ENCODE measurements at places on chromosomes 3 and 15.

DNA sequence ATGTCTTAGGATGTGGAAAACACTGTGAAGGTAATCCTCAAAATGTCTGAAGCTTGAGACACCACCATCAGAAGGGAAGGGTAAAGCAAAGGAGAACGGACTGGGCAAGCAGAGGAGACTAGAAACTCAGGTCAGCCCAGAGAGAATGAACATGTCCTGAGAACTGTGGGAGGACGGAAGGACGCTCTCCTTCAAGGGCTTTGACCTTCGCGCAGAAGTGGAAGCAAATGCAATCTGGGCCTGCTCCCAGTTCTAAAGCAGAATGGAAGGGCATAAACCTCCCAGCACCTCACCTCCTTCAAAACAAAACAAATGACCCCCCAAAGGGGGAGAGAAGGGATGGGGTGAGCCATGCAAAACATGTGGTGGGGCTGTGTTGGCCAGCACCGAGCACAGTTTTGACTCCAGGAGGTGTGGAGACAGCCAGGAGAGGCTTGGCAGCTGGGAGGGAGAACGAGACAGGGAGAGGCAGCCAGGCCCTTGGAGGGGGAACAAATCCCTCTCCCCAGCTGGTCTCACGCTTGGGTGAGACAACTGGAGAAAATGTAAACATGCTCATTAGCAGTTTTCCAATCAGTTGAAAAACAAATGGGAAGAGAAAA, 222.4 kb upstream of the WNT5A start:
- DNase-seq = no peak

- no peak for DNase-seq
Measured at GRCh38 chr3:149151843-149152242, 22.4 kb downstream of the HPS3 start.

- no peak for DNase-seq
Measured at GRCh38 chr3:13570391-13571194, 21.7 kb downstream of the FBLN2 start.

DNA sequence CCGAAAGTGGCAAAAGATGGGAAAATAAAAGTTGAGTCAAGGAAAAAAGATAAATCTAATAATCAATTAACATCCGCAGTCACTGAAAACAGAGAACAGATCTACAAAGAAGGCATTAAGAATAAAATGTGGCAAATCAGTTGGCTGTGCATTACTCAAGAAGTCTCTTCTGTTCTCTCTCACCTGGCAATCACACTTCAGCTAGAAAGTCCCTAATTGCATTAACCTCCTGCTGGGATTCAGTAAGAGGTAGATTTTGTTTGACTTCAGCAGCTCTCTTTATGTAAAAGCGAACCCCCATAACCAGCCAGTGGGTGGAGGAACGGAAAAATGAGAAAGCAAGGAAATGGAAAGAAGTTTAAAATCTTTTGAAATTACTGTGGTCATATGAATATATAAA, 94.7 kb upstream of the PLXND1 start:
- no peak for DNase-seq

GRCh38 chr3:141370065-141370533, 1.8 kb downstream of the ZBTB38 start:
- DNase-seq = peak; percentile 90

- no peak for DNase-seq
Measured at GRCh38 chr3:193819117-193820010, 226.4 kb downstream of the OPA1 start.

- DNase-seq = no peak
Measured at GRCh38 chr15:69080295-69081248, 66.1 kb downstream of the NOX5 start.

- DNase-seq = no peak
Measured at GRCh38 chr3:173976281-173976680, 578.7 kb downstream of the NLGN1 start.

GRCh38 chr3:54785976-54786375, 141.9 kb downstream of the LRTM1 start:
- no peak for DNase-seq

DNA sequence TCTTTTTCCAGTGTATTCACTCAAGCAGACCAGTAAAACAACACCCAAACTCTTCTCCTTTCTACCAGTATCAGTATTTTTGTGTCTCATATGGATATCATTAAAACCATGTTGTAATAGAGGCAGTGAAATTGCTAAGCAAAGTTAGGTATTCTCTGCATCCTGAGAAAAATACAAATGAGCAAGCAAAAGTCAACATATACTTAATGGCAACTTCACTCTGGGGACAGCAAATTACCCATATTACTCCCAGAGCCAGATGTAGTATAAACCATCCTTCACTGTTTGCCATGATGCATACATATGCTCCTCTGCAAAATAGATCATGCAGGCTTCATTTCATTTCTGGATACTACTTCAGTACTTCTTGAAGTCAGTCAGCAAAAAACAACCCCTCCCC, 22.1 kb downstream of the UBA5 start:
- no peak for DNase-seq

DNA sequence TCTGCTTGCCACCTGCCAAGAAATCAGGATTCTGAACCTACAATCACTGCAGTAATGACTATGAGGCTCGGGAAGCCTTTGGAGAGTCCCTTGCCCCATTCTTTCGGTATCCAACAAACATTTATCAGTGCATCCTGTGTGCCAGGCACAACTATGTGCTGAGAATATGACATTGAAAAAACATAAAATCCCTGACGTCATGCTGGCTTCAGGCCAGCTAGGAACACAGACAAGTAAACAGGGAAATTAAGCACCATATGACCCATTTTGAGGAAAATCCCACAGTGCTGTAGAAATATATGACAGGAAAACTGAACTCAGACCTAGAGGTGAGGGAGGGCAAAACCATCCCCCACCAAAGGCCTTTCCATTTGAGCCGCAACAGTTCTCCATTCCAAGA, 34.1 kb upstream of the DET1 start:
- no peak for DNase-seq

- no peak for DNase-seq
Measured at GRCh38 chr3:170640737-170641171, 54.9 kb upstream of the SLC7A14 start.

GRCh38 chr3:72441284-72441994, 406.8 kb downstream of the SHQ1 start:
- DNase-seq = no peak

DNA sequence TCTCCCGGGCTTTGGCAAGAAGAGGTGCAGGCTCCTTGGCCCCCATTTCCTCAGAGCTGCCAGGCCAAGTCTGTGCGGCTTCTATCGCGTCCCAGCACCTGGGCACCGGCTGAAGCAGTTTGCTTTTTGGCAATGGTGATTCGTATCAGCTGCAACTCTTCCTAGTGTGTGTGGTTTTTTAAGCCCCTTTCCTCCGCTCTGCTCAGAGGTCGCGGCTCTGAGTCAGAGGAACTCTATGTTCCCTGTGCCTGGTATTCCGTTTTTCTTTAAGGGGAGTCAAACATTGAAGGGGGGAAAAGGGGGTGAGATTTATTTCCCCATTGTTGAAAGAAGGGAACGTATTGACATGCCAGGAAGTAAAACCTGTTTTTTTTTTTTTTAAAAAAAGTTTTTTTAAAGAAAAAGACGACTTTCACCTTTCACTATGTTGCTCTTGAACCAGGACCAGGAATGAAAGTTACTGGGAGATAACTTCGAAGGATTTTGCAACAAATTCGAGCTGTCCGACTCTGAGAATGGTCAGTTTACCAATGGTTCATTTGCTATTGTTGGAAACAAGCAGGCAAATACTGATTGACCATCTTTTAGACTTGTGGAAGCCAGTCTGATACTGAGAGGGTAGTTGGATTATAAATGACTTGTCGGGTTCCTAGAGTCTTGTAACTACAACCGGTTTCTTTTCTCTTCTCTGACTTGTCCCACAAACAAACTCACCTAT, 1.1 kb downstream of the ARMC8 start:
- DNase-seq = peak; percentile 70

GRCh38 chr3:52001443-52001974, 5.8 kb upstream of the RPL29 start:
- no peak for DNase-seq

DNA sequence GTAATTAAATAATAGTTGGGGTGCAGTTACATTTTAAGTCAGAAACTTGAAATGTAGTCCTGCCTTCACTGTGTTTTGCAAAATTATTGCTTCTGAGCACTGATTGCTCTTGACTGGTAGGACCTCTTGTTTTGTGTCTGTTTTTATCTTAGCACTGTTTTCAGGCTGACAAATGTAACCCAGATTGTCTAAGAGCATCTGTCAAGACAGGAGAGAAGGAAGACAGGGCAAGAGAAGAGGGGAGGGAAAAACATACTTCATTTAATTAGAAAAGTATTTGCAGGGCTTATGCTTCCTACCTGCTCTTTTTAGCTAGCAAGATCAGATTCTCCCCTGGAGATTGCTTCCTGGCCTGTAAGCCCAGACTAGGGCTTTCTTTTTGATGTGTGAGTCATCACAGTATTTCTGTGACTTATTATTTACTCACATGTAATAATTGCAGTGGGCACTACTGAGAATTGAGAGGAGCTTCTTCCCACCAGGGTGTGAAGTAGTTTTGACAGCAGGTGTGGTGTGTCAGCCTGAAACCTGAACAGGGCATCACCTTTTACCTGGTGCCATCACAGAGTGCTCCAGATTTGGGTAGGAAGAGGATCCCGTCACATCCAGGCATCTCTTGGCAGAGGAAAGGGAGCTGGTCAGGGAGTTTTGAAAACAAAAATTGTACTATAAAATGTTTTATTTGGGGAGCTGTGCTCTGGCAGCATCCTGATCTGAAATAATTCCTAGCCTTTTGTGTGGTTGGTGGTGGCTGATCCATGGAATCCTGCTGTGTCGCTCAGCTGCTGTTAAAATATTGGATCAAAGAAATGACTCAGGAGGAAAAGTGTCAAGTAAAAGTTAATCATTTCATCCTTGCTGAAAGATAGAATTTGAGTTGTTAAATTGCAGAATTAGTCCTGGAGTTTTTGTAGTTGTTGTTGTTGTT, 98.2 kb downstream of the TMEM108 start:
- no peak for DNase-seq

GRCh38 chr3:53287131-53287629, 31.4 kb upstream of the TKT start:
- DNase-seq = peak; percentile 6

- DNase-seq = no peak
Measured at GRCh38 chr15:58115692-58116091, 22.5 kb upstream of the AQP9 start.

DNA sequence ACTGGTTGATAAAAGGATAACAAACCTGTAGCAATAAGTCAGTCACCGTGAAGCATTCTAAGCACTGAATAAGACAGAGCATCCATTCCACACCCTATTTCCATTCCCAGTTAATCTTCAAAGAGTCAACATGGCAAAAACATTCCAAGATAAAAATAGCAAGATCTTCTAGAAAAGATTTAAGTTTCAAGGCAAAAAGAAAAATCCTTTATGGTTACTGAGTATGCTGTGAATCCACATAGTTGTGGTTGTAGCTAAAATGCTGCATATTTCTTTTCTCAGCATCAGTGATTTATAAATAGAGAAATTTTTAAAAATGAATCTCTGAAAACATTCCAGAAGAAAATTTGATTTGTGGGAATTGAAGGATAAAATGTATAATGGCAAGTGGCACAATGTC, 21.1 kb downstream of the GAP43 start:
- no peak for DNase-seq

- DNase-seq = no peak
Measured at GRCh38 chr15:69976366-69976994, 121.2 kb downstream of the TLE3 start.

GRCh38 chr3:172627057-172627809, 83.6 kb downstream of the NCEH1 start:
- no peak for DNase-seq

DNA sequence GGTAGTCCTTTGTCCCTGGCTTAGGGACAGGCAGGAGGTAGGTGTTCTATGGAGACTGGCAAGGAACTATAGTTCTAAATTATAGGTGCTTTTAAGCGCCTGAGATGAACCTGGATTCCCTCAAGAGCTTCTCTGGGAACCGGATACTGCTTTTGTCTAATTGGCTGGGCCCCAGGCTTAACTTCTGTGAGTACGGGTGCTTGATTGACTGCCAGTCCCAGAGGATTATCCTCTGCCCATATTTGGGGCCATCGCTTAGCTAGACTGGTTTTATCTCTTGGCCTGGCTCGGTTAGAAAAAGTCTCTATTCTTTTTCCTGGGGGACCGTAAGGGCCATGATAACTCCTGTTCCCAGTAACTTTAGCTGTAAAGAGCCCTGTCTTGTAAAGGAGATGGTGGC, 339.1 kb downstream of the KCNH8 start:
- DNase-seq = no peak

- DNase-seq = no peak
Measured at GRCh38 chr3:100697723-100698285, 11.5 kb upstream of the TFG start.

DNA sequence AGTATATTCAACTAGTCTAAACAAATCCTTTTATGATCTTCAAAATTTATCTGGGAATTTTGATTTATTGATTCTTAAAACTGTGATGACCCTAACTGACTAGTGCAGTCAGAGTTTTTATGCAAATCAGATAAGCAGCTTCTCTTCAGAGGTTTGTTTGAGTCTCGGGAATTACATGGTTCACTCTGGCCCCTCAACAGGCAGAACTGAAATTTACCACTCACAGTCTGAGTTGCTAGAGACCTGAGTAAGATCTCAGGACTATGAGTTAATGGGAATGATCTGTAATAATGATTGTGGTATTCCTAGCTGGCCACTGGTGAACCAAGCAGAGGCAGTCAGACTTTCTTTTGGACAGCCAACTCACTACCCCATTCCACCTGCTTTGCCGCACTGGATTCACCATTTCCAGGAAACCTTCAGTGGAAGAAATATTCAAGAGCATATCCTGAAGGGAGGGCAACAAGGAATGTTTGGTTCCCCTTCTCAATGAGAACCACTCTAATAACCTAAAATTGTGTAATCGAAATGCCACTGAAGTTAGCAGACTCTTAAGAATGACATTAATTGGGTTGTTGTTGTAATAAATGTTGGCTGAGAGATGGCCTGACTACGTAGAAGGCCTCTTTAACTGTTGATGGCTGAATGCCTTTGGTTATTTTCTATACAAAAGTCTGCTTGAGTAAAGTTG, 11.5 kb upstream of the DNAJC13 start:
- DNase-seq = no peak

DNA sequence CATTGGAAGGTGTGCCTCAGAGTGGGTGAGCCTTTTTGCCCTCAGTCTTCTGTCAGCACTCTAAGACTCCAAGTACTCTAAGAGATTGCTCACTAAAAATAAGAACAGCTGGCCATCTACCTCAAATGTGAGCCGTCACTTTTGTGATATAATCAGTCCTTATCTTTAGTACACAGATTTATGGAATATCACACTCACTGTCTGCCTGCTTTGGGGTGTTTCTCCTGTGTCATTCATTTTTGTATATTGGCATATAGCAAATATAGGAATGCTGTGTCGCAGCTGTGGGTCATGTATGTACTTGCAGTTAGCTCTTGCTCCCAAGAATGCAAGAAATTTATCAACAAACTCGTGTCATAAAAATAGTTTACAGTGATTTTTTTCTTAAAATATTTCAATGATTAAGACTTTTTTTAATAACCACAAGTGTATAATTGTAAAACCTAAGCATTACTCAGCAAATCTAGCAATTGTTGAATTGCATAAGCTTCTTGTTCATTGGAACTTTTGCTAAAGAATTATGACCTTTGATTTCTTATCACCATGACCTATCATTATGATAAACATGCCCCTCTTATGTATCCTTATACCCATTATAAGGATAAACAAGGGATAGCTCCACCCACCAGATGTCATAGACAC, 18.8 kb downstream of the SETD5 start:
- DNase-seq = no peak

All from skeletal muscle cell (primary cell).